ENCODE measurements at places on chromosomes 1 and 21.

DNA sequence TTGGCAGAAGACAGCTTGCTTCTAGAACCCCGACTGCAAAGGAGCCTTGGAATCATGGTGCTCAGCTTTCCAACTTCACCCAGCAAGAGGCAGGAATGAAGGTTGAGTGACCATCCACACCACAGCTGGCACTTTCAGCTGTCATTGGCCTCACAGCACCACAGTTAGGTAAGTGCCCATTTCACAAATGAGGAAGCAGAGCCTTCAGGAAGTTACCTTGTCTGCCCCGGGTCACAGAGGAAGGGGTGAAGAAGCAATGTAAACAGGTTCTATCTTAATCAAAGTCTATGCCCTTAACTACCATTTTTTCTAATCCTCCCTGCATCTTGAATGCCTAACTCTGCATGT, 156.0 kb downstream of the GLUL start:
- peak; percentile 42 for DNase-seq

- peak; percentile 66 for DNase-seq
These were observed 183.9 kb upstream of the SGIP1 start for GRCh38 chr1:66350001-66350547.

DNA sequence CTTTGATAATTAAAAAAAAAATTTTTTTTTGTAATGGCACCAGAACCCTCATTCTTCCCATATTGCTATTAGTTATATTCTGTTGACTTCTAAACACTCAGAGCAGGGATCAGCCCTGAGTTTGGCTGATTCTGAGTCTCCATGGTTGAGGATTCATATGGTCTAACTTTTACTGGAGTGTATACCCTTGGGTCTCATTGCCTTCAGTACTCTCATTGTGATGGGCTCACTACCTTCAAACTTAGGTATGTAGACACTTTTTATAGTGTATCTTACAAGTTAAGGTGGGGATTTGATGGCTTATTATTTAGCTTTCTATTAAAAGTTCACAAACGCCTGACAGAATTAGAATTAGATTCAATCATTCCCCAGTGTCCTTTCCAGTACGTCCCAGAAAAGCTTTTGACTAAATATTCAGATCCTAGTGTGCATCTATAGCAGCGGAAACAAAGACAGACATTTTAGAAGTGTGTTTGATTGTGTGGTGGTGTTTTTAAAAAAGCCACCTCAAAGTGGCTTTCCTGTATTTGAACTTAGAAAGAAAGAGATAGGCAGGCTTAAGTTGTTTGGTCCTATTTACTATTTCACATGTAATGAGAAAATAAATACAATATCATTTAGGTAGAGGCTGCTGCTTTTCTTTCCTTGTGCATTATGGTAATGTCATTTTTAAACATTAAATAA, 1.4 kb downstream of the MACF1 start:
- no peak for DNase-seq

DNA sequence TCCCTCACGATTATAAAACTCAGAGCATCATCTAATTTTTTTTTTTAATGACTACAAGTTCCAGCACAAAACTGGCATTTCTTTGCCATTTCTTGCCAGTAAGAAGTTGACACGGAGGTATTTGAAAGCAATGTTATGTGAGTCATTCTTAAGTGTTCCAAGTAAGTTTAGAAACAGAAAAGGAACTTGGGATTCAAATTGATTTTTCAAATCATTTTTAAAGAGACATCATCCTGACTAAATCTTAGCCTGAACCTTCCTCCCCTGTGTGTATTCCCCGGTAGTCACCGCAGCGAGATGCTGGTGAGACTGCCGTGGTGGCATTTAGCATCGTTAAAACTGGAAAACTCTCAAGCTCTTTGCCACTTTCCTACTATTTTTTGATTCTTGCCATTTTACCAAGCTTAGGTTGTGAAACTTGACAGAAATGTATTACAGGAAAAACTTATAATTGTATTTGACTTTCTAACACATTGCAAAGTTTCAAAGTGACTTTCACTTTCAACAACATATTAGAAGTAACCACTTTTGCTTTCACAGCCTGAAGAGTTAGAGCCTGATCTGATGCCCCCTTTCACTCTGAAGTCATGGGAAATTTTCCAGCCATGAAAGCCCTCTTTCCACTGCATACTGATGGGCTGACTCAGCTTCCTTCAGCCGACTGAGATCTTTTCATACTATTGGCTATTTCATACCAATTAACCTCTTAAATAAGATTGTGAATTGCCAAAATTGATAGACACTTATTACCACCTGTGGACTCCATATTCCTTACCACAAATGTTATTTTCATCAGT, 61.4 kb downstream of the OLFML2B start:
- no peak for DNase-seq

DNA sequence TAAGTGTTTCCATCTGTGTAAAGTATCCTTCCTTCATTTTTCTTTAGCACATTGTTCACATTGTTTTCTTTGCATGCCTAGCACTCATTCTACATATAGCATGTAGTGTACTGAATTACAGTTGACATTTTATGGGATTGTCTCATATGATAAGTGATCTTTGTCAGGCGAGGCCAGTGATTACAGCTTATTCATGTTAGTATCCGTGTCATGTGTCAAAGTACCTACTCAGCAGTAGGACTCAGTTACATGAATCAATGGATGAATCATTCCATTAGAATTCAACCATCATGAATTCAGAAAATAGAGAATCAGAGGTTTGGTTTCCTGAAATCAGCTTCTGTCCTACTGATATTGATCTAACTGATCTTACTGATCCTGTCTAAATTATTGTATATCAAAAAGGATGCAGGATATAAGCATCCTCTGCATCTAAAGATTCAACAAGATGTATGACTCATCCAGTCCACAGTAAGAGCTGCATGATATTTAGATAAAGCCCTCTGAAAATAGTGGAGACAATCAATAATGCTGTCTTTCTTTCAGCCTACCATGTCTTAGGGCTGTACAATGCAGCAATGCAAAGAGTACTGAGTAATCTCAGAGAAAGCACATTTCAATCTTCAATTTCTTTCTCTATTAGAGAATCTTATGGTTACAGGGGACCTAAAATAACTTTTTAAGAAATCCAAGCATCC, 20.7 kb upstream of the HRNR start:
- no peak for DNase-seq

GRCh38 chr1:51433269-51433971, 85.6 kb downstream of the EPS15 start:
- DNase-seq, result peak; percentile 63

- DNase-seq, result peak; percentile 28
These were observed 507.1 kb upstream of the ZRANB2 start for GRCh38 chr1:71587961-71588360.

GRCh38 chr21:45867671-45868081, 113.9 kb upstream of the COL6A1 start:
- no peak for DNase-seq

GRCh38 chr1:1776672-1777582, 1.3 kb downstream of the NADK start:
- no peak for DNase-seq

DNA sequence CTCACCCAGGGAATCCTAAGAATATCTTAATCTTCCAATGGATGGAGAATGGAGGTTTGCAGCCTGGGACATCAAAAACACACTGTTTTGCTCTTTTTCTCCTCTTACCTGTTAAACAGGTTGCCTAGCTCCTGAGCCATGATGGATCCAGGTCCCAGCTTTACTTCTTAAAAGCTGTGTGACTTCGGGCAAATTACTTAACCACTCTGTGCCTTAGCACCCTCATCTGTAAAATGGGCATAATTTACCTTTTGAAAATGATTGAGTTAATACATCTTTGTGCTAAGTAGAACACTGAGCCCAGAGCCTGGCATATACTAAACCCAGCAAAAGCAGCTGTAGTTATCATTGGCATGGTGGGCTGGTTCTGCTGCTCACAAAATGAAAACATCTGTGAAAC, 10.2 kb downstream of the COQ8A start:
- DNase-seq, result no peak

DNA sequence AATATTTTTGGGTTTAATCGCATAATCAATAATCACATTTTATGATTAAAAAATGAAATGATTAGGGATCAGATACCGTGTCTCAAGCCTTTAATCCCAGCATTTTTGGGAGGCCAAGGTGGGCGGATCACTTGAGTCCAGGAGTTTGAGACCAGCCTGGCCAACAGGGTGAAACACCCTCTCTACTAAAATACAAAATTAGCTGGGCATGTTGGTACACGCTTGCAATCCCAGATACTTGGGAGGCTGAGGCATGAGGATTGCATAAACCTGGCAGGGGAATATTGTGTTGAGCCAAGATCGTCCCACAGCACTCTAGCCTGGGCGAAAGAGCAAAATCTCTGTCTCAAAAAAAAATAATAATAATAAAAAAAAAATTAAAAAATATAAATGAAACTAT, 1581.4 kb downstream of the KCNT2 start:
- DNase-seq, result no peak

DNA sequence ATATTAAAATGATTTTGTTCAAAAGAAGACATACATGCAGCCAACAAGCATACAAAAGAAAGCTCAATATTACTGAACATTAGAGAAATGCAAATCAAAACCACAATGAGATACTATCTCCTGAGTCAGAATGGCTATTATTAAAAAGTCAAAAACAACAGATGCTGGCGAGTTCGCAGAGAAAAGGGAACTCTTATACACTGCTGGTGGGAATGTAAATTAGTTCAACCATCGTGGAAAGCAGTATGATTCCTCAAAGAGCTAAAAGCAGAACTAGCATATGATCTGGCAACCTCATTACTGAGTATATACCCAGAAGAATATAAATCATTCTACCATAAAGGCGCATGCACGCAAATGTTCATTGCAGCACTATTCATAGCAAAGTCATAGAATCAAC, 126.0 kb upstream of the HMCN1 start:
- no peak for DNase-seq

DNA sequence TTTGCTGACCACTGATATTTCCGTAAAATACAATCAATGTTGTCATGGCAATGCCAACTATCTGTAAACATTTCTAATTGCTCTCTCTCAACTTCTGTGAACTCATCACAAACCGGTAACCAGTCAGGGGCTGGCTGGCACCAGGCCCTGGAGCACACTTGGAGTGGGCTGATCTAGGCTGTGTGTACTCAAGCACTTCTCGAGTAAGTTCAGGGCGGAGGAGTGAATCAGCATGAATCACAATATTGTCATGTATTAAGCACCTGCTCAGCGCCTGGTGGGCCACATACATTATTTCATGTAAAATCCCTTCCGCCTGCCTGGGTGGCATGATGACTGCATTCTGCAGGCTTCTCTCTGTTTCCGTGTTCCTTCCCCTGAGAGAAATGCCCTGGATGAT, 212.4 kb downstream of the FOXD2 start:
- DNase-seq, result no peak

- peak; percentile 60 for DNase-seq
These were observed 19.5 kb upstream of the SMYD2 start for GRCh38 chr1:214261206-214262123.

DNA sequence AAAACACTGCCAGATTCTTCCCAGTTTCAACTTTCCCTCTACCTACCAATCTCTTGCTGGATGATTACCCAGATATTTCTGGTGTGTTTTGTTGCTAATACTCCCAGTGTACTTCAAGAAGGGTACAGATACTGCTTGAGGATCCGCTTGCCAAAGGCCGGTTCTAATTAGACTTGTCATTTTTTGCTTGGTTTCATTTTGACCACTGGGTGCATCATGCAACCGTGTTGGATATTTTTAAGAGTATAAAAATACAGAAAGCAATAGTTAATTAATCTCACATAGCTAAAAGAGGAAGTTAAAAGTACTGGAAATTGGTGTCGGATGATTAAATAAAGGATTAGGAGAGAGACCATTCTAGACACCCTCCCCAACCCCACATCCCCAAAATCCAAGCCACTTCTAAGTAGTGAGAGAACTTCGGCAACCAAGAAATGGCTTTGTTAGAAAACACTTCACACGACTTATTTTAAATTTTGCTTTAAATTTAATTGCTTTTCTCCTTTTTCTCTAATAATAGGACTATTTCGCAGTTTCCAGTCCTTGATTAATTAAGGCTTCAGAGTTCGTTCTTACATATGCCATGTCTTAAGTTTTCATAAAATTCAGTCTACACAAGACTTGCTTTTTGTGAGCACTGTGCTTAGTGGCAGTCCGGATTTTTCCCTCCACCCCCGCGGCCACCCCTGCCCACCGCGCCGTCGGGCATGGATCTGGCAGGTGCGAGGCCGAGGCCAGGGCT, 2.5 kb upstream of the CDKN2C start:
- peak; percentile 19 for DNase-seq

DNA sequence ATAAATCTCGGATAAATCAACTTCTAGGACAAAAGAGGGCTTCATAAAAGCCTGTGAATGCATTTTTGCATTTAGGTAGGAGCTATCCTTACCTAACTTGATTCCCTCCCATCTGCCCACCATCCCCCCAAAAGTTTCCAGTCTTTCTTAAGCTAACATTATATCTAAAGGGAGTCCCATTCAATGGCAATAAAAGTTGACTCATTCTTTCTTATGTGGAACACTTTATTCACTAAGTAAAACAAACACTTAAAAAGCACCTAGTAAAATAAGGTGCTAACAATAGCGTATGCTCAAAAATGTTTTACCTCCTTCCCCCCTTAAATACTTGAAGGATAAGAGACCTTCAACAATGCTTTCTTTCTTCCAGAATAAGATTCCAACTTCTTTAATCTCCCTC, 83.8 kb downstream of the GON4L start:
- DNase-seq, result no peak

DNA sequence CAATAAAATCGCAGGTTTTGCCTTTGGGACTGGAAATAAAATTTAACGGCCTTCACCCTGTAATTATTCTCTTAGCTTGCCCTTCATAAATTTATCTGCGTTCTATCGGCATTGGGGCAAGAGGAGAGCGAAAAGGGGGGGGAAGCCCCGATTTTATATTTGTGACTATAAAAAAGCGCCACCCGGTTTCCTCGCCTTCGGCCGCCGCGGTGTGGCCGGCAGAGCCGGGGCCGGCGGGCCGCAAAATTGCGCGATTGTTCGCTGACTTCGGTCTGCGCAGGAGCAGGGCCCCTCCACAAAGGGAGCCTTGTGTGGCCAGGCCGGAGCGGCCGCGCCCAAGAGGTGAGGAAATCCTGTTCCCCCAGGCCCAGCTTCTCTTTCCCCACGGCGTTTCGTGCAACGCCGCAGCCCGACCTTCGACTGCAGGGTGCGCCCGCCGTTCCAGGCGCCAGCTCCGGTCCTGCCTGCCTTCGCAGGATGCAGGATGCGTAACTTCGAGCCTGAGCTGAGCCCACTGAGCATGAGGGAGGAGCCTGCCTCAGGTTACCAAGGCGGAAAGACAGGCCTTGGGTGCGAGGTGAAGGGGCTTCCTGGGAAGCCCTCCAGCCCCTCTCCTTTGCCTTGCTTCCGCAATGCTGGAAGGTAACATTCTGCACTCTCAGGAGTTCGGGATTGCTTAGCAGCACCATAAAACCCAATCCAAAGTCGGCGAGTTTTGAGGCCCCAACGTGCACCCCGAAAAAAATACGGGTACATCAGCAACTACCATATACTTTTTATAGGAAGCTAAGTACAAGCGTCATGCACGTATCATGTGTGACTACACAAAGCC, 4.9 kb upstream of the TBX15 start:
- no peak for DNase-seq

GRCh38 chr1:3879099-3879498, 21.0 kb downstream of the C1orf174 start:
- no peak for DNase-seq

GRCh38 chr1:209527372-209527771, 56.1 kb upstream of the CAMK1G start:
- no peak for DNase-seq

- no peak for DNase-seq
These were observed 66.8 kb downstream of the GPR137B start for GRCh38 chr1:236209185-236209584.

Measured in AML-193 (cell line).